ENCODE measurements at places on chromosomes 5 and 9.

DNA sequence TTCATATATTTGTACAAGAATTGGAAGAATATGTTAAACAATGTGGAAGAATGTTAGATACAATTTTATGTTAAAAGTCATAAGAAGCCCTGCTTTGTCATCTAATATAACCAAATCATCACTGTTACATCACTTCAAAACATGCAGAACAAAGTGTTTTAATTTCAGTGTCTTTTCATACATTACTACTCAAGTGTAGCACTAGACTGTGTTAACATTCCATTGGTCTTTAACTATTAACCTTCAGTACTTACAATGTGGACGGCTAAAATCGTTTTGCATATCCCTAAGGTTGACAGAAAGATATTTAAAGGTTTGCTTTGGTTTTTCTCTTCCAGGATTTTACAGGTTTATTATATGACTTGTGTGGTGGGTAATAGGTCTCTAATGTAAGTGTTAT lies 50.9 kb downstream of the VCAN start:
- no peak for DNase-seq

GRCh38 chr5:181182651-181183050 lies 22.3 kb downstream of the TRIM7 start:
- no peak for DNase-seq

DNA sequence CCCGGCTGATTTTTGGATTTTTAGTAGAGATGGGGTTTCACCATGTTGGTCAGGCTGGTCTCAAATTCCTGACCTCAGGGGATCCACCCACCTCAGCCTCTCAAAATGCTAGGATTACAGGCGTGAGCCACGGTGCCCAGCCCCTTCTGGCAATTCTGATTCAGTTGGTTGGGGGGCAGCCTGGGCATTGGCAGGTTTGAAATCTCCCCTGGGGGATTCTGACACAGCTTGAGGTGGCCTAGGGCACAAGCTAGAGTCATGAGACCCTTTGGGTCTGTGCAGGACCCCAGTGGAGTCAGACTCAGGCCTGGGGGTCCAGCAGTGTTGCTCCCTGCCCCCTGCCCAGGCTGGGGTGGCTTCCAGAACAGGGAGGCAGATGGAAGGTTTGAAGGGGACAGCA lies 239.8 kb downstream of the PBX3 start:
- DNase-seq = no peak

DNA sequence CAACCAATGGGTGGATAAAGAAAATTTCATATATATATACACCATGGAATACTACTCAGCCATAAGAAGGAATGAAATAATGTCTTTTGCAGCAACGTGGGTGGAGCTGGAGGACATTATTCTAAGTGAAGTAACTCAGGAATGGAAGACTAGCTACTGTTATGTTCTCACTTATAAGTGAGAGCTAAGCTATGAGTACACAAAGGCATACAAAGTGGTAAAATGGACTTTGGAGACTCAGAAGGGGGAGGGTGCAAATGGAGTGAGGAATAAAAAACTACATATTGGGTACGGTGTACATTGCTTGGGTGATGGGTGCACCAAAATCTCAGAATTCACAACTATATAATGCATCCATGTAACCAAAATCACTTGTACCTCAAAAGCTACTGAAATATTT lies 67.2 kb upstream of the RUSC2 start:
- DNase-seq = no peak

DNA sequence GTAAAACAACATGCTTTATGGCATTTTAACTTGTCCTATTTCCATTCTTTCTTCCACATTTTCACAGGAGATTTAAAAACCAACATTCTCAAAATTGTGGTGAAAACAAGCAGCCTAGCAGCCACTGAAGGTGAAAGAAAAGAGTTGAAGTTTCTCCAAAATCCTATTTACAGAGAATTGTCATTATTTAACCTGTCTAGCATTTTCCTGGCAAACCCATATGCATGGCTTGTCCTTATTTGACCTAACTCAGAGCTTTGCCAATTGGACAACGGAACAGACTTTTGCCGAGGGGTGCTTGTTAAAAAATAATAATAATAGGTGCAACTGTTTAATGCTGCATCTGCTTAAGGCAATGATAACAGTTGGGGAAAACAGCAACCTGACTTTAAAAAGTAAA lies 80.4 kb upstream of the PCSK5 start:
- DNase-seq = no peak

DNA sequence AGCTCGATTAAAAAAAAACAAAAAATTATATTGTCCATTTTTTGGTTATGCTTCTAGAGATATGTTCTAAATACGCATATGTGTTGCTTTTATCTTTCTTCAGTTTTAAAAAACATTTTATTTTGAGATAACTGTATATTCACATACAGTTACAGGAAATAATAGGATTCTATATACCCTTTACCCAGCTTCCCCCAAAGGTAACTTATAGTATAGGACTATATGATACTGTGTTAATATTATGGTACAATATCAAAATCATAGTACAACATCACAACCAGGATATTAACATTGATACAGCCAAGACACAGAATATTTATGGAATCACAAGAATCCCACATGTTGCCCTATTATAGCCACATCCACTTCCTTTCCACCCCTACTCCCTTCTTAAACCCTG lies 9.5 kb upstream of the MACIR start:
- DNase-seq = no peak

GRCh38 chr9:21991072-21991959 lies 2.9 kb downstream of the CDKN2A start:
- DNase-seq = no peak

- DNase-seq = no peak
Observed at GRCh38 chr9:137982200-137982599, 104.6 kb downstream of the CACNA1B start.

GRCh38 chr5:107485184-107485583 lies 185.6 kb downstream of the EFNA5 start:
- DNase-seq = no peak

DNA sequence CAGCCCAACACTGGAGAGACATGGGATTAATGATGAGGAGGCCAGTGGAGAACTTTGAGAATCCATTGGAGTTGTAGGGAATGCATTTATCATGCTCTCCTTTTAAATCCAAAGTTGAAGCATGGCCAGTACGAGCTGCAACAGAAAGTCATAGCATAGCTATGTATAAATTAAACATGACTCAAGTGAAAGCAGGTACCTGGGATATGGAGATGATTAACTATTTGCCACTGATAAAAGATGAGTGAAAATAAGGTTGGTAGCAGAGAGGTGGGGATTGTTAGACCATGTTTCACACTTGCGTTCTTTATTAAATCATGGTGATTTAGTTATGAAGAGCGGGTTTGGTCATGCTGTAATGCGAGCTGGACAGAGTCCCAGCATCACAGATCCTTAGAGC lies 189.6 kb downstream of the ARHGEF28 start:
- no peak for DNase-seq

DNA sequence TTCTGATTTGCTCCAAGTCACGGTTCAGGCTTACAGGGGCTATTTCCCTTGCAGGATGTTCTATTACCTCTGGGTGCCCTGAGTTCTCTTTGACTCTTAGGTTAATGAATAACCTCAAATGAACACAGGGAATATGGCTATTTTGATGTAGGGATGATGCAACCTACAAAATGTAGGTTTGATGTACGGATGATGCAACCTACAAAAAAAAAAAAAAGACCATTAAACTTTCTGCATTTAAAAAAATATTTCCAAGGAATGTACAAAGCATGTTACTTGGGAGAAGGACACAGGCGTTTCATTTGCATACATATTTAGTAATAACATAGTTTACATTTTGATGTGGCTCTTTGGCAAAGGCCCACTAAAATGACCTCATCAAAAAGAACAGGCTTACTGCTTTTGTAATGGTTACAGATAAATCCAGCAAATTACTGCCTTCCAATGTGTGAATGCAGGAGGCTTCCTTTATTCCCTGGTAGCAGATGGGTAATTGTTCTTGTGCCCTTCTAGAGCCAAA lies 36.3 kb downstream of the ZNF474 start:
- no peak for DNase-seq

DNA sequence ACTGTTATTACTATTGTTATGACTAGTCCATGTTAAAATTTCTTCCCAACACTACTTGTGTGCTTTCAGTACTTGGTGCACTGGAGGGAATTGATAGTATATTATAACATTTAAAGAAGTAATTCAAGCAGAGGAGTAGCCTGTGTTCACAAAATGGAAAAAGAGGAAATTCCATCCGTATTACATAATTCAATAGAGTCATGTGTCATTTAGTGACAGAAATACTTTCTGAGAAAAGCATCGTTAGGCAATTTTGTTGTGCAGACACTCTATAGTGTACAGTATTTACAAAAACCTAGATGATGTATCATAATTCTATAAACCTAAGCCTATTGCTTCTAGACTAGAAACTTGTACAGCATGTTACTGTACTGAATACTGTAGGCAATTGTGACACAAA lies 78.3 kb upstream of the PCSK5 start:
- DNase-seq = no peak

DNA sequence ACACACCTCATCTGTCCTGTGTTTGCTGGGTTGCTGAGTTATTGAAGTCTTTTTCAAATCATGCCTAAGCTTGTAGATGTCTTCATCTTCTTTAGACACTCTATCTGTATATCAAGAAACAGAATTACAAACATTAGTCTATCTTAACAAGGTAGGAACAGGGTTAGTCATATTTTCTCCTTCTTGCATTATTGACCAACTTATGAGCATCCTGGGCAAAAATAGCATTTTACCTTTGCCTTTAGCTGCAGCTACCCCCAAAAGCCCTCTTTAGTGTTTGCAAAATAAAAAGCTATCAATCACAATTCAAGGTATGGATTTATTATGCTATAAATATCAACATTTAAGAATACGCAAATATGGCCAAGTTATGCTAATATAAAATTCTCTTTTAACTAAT lies 3.4 kb downstream of the PLK2 start:
- DNase-seq = no peak

DNA sequence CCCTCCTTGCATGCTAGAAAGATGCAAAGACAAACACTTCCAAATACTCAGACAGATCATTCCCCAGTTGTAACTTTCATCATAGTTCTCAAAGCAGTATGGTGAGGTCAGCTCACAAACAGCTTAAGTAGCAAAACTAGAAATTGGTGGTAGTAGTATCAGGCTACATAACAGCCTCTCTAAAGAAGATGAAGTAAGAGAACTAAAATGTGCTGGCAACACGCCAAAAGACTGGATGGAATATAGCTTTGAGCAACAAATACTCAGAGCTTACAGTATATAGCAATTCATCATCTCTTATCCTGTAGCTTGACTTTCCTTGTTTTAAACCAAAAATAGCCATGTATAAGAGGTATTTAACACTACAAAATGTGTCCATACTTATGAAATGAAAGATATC lies 7.5 kb downstream of the PFDN1 start:
- no peak for DNase-seq

- DNase-seq = no peak
Observed at GRCh38 chr5:54785729-54786591, 199.4 kb downstream of the ESM1 start.

DNA sequence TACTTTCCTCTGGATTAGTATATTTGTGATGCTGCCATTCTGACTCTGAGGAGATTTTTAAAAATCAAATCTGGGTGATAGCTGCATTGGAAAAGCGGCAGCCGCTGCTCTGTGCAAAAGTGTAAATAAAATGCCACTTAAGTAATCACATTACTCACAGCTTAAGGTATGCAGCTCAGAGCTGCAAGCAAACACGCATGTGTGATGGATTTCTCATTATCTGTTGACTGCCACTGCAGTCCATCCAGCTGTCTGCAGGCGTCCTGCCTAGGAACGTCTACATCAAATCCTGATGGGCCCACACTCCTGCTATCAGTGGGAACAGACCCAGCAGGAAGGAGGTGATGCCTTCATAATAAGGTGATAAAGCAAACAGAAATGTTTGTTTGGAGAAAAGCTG lies 216.9 kb downstream of the SPOCK1 start:
- no peak for DNase-seq

DNA sequence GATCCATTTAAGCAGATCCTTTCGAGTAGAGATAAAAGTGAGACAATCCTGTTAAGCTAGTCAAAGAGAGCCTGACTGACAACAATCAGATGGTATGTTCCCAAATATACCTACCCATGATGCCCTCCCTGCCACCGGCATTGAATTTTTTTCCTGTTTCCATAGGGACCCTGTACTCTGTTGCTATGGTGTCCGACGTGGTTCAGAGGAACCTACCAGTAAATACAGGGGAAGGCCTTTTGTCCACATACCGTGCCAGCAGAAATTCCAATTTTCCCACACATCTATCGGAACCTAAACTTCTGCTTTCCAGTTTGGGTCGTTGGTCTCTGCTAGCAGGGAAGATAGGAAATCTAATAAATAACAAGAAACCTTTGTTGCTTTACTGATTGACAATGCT lies 64.7 kb downstream of the MEGF10 start:
- DNase-seq = no peak

DNA sequence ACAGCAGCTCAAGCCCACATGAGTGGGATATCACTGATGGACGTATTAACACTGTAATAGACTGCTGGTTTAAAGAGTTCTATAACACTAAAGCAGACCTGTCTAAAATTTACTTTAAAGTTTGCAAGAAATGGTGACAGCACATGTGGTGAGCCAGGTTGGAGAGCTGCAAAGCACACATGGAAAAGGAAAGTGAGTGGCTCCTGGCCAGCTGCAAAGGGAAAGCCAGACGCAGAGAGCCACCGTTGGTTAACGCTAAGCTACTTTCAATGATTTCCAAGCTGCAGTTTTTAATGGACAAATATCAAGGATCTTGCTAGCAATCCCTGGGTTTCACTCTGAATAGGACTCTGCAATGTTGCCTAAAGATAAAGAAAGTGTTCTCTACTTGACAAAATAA lies 89.9 kb downstream of the CTNND2 start:
- no peak for DNase-seq

DNA sequence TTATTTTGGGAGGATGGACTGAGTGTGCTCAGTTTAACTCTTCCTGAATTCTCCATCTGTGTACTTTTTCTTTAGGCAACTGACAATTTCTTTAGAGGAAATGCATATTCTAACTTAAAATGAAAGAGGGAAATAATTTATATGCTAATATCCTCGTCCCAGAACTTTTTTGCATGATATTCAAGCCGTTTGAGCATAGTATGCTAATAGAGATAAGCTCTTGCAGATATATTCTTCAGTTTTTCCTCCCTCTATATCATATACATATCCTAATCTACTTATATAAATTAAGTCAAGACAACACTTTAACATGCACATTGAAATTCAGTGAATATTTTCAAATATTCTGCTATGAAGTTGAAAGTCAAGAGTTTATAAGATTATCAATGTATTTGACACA lies 84.7 kb downstream of the YTHDC2 start:
- no peak for DNase-seq

DNA sequence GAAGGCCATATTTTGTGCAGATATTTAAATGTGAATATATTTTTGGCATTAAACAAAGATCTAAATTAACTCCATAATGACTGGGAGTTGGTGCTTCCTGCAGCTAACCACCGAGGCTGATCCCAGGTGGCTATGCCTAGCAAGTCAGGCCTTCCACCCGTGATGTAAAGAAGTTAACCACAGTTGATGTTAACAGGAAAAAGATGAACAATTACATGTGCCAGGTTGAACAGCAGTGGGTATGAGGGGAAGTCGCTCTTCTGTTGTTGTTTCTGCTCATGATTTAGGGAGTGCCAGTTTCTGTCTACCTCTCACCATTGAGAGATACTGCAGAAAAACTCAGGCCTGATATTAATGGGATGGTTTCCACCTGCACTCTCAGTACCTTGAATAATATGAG lies 334.3 kb downstream of the EBF1 start:
- no peak for DNase-seq

All from stimulated activated CD8-positive, alpha-beta memory T cell treated with anti-CD3 and anti-CD28 coated beads, Interleukin-15, amount 100 ng/mL, for 4 hours (primary cell).